T-cell (primary cell): ENCODE measurements at places on chromosomes 5 and 9.

DNA sequence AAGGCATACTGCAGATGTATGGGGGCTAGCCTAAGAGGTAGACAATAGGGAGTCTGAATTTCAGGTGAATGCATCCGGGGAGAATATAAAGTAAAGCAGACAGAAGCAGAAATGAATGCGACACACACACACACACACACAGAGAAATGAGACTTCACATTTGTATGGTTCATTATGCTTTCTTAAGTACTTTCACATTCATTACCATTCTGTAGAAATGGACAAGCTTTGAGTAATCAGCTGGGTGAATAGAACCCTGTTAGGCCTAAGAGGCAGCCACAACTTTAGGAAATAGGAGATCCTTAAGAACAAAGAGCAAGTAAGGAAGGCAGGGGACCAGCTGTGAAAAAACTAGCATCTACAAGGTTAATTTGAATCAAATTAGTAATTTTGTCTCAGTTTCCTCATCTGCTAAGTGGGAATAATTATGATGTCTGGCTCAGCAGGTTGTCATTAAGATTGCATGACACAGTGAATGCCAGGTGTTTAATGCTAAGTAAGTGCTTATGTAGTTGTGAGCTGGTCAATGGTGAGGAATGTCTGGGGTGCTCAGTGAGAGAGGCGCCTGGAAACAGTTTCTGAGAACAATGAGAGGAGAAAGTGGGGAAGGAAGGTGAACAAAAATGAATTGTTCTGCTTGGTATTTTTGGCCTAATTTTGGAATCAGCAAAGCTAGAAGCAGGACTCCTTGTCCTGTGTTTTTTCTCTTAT lies 265.8 kb upstream of the CLINT1 start:
- no peak for DNase-seq

DNA sequence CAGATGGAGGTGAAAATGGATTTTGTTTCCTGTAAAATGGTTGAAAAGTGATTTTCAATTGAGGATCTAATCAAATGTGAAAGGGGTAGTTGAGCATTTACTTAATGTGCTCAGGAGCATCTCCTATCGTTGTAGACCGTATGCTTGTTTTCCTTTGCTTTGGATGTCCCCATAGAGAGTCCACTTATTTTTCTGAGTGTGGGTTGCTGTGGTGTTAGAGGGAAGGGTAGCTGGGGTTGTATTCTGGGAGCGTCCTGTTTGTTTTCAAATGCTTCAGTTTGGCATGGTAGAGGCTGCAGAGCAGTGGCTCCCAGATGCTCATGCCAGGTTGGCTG lies 154.1 kb downstream of the MAT2B start:
- no peak for DNase-seq

GRCh38 chr5:175638305-175638704 lies 19.6 kb upstream of the HRH2 start:
- no peak for DNase-seq

GRCh38 chr5:180519098-180519497 lies 24.9 kb downstream of the CNOT6 start:
- DNase-seq, result no peak

DNA sequence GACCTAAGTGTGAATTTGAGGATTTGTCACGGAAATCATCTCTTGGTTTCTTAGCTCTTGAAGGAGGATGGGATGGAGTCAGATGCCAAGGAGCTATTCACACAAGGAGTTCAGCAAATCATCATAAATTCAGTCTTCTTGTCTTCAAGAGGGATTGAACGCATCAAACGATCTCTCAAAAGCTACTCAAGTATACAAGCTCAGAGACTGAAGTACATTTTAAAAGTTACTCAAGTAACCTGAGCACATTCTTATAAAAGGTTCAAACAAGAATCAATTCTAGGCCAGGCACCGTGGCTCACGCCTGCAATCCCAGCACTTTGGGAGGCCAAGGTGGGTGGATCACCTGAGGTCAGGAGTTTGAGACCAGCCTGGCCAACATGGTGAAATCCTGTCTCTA lies 21.1 kb upstream of the GOLPH3 start:
- DNase-seq, result no peak

DNA sequence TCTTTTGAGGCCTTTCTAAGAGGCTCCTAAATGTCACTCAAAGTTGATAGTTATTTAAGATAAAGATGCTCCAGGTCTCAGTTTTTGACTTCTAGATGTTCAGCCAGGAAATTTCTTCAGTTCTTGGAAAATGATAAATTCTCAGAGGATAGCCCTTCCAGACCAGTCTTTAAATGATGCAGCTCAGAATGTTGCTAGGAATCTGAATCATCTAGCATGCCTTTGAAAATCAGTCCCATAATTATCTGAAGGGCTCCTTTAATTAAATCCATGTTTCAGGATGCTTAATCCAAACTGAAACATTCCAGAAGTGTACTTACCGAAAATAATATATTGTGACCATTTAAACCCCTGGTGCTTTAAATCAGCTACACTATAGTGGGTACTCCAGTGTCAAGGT lies 107.5 kb upstream of the FBN2 start:
- no peak for DNase-seq

DNA sequence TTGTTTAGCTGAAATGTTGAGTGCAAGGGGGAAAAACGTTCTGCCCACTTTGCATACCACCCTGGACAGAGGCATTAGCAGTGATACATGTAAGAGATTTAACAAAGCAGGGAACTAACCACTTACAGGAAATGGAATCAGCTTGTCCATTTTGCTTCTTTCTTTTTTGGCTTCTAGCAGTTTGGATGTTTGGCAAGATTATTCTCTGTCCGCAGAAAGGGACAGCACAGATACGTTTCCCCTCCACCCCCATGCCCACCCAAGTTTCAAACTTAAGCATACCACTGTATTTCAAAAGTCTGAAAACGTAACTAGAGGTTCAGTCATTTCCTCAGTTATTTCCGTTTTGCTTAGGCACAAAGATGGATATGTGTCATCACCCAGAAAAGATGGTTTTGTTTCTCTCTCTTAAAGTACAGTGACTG lies 118.4 kb downstream of the GDNF start:
- no peak for DNase-seq

DNA sequence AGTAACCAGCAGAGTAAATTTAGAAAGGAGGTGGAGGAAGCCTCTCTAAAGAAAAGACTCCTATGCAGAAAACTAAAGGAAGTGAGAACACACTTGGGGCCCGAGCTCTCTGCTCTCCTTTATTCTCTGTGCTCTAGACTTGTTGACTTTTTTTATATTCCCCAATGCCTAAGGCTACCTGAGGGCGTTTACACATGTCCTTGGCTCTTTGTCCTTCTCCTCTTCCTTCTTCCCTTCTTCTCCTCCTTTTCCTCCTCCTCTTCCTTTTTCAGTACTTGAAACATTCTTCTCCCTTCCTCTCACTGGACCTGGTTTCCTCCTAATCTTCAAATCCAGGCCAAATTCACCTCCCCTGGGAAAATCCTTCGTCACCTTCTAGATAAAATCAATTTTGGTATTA lies 256.4 kb upstream of the TRPC7 start:
- no peak for DNase-seq

DNA sequence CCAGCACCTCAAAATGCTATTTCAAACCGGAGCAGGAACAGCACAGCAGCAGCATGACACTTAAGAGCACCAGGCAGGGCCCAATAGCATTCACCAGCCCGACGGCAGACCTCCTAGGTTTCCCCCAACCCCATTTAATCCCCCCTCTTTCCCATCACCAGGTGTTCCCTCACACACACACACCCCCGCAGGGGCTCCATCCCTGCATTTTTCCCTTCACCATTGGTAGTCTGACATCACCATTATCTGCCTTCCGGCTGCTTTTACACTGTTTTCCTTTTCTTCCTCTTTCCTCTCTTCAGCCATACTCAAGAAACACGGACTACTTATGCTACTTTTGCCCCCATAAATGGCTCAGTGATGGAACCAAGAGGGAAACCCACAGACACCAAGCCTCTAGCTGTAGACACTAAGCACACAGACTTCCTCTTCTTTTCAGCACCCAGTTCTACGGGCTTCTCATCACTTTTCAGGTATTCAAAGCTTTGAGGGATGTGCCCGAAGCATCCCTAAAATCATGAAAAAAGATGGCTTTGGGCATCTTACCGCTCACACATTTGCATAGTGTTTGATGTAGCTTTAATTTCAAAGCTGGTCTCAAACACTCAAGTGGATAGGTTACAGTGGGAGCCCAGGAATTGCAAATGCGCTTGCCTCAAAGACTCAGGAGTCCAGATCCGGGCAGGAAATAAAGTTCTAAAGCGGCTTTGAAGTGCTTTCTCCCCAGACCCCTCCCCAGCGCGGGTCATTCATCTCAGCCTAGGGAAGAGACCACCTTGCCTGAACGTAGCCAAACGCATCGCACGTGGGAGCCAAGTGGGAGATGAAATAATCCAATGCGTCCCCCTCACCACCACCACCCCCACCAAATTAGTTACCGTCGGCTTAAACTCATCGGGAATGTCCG lies 141.5 kb downstream of the TSSK1B start:
- DNase-seq, result no peak

GRCh38 chr9:109597496-109597895 lies 99.4 kb upstream of the PTPN3 start:
- DNase-seq, result no peak

- no peak for DNase-seq
Measured at GRCh38 chr9:137544176-137544760, 5.9 kb downstream of the PNPLA7 start.
